ENCODE measurements at places on chromosomes 7 and 10. TPM values are rescaled to one million over a fixed set of nuclear protein-coding genes. Genes with fewer than 3 reads are reported as not detected.
A peak's percentile ranks its signal among the peaks of the same experiment; 100 is the strongest.

- H3K4me3 ChIP-seq = no peak overlapping the region
- no peaks in the 10 kb centered on the region for H3K36me3 ChIP-seq
- no peak for DNase-seq
- no peaks in the 10 kb centered on the region for H3K27me3 ChIP-seq
- H3K4me1 ChIP-seq = no peaks in the 10 kb centered on the region
Observed at GRCh38 chr10:6072215-6072934, 10.2 kb upstream of the IL2RA start.

DNA sequence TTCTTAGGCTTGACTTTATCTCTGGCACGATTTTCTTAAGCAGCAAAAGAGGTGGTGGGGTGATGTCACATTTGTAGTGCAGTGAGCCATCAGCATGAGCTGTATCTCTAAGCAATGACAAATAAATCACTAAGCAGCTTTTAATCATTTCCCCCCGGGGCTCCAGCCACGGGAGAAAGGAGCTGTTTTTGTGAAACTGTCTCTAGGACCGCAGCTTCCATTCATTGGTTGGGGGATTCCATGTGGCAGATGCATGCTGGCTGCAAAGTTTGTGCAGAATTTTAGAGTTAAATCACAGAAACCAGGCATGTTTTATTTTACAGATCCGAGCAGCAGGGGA is 464 bp downstream of the KIAA1217 start:
- H3K27ac ChIP-seq = peak overlapping the region; percentile 86
- H3K36me3 ChIP-seq = no peaks in the 10 kb centered on the region
- H3K4me3 ChIP-seq = peak overlapping the region; percentile 45

- no peak for DNase-seq
- no peak overlapping the region for H3K4me3 ChIP-seq
- H3K27me3 ChIP-seq = no peaks in the 10 kb centered on the region
- H3K4me1 ChIP-seq = no peaks in the 10 kb centered on the region
Observed at GRCh38 chr7:110129159-110129558, 961.8 kb upstream of the LRRN3 start.

- no peak overlapping the region for H3K27ac ChIP-seq
- DNase-seq = no peak
- no peaks in the 10 kb centered on the region for H3K27me3 ChIP-seq
- H3K4me1 ChIP-seq = no peaks in the 10 kb centered on the region
Observed at GRCh38 chr10:59098387-59098786, 78.1 kb upstream of the PHYHIPL start.

DNA sequence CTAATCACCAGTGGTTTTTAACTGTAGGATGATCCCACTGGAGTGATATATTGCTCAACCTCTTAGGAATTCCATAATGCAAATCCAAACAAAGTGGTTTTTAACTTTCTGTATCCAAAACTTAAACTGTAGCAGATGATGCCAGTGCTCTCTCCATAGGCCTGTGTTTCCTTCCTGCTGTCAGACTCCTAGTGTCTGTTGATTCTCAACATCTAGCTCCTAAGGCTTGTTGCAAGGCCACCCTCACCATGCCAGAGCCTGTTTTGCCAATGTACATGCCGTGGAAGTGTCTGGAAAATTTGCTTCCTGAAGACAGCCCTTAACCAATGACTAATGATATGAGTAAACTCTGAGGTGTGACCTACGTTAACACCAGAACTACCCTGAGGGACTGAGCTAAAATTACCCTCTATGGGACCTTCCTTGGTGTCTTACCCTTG is 39.3 kb downstream of the C1GALT1 start:
- H3K36me3 ChIP-seq = peaks cover 18% of the 10 kb centered on the region
- no peak for DNase-seq
- no peaks in the 10 kb centered on the region for H3K4me1 ChIP-seq
- no peaks in the 10 kb centered on the region for H3K27me3 ChIP-seq

- no peak overlapping the region for H3K4me3 ChIP-seq
- H3K4me1 ChIP-seq = no peaks in the 10 kb centered on the region
- peak; percentile 84 for DNase-seq
Observed at GRCh38 chr7:27520815-27521790, 141.6 kb downstream of the HIBADH start.

DNA sequence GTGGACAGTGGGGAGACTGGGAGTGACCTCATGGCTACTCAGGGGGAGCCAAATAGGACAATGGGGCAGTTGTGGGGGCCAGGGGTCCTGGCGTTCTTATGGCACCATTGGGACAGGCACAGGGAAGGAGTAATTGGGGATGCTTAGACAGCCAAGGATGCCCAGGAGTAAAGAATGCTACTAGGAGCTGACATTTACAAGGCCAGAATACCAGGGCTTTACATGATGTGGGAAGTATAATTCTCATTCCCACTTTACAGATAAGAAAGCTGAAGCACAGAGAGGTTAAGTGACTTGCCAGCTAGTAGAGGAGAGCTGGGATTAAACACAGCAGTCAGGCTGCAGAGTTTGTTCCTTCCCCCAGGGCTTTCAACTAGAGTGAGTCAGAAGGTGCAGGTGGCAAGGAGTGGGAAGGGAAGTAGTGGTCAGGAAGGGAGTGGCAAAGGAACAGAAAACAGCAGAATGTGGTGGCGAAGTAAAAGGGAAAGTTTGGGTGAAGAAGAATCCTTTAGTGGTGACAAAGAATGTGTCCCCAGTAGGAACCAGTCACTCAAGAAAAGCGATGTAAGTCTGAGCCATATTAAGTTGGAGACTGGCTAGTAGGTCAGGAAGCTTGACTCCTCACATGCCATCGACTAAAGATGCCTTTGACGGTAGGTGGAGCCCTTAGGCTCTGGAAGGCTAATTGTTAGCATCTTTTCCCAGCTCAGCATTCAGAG is 32.8 kb downstream of the CPVL start:
- no peak overlapping the region for H3K4me3 ChIP-seq
- H3K4me1 ChIP-seq = peaks cover 16% of the 10 kb centered on the region
- no peak overlapping the region for H3K27ac ChIP-seq
- H3K36me3 ChIP-seq = no peaks in the 10 kb centered on the region
- peaks cover 11% of the 10 kb centered on the region for H3K27me3 ChIP-seq

- no peaks in the 10 kb centered on the region for H3K4me1 ChIP-seq
- H3K27ac ChIP-seq = no peak overlapping the region
- no peak overlapping the region for H3K4me3 ChIP-seq
- no peak for DNase-seq
Observed at GRCh38 chr7:108384716-108385483, 71.3 kb downstream of the NRCAM start.

DNA sequence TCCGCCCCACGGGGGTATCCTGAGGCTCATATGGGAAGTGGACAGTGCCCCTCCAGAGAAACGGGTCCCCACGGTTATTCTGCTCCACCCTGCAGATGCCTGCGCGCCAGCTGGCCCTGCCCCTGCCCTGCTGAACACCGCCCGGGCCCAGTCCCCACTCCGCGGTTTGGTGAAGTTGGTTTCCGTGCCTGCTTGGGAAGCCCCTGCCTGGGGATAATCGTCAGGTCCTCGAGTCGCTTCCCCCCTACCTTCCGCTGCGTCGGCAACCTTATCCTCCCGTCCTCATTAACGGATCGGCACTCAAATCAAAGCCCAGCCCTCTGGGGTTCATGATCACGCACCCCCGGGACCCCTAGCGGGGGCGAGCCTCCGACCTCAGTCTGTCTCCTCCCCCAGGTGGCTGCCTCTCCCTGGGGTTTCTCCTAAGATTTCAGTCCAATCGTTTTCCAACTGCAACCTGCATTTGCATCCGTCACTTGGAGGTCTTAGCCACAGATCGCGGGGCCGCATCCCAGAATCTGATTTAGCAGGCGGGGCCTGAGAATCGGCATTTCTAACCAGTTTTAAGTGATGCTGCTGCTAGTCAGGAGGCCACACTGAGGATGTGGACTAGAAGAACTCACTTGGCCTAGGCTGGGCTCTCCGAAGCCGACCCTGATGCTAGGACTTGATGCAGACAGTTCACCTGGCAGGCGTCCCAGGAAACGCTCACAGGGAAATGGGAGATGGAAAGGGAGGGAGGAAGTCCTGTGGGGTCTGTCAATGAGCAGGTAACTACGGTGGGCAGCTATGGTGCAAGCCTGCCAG is 27.6 kb downstream of the WDR86 start:
- no peak for DNase-seq
- H3K27ac ChIP-seq = no peak overlapping the region
- H3K36me3 ChIP-seq = peaks cover 26% of the 10 kb centered on the region
- H3K27me3 ChIP-seq = no peaks in the 10 kb centered on the region
- H3K4me1 ChIP-seq = peaks cover 22% of the 10 kb centered on the region
- H3K4me3 ChIP-seq = peak overlapping the region; percentile 38

DNA sequence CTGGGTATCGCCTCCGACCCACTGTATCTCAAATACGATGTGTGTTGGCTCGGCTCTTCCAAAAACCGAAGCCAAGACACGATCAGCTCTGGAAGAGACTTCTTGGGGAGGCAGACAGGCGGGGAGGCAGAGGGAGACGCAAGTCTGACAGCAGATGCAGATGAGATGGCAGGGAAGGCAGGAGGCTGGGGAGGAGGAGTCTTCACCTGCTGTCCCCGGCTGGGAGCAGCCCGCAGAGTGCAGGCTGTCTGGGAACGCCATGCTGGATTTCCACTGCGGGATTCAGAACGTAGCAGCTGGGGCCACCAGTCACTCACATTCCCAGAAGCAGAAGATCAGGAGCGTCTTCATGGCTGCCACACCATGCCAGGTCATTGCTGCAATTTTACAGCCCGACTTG is 29.4 kb downstream of the CTBP2 start:
- no peak overlapping the region for H3K4me3 ChIP-seq
- H3K36me3 ChIP-seq = peaks cover 56% of the 10 kb centered on the region
- H3K27ac ChIP-seq = no peak overlapping the region
- peaks cover 64% of the 10 kb centered on the region for H3K4me1 ChIP-seq
- H3K27me3 ChIP-seq = no peaks in the 10 kb centered on the region

GRCh38 chr10:19935176-19935575 is 118.9 kb downstream of the PLXDC2 start:
- H3K27ac ChIP-seq = no peak overlapping the region
- H3K36me3 ChIP-seq = no peaks in the 10 kb centered on the region
- H3K4me1 ChIP-seq = peaks cover 14% of the 10 kb centered on the region
- H3K27me3 ChIP-seq = no peaks in the 10 kb centered on the region
- no peak for DNase-seq

DNA sequence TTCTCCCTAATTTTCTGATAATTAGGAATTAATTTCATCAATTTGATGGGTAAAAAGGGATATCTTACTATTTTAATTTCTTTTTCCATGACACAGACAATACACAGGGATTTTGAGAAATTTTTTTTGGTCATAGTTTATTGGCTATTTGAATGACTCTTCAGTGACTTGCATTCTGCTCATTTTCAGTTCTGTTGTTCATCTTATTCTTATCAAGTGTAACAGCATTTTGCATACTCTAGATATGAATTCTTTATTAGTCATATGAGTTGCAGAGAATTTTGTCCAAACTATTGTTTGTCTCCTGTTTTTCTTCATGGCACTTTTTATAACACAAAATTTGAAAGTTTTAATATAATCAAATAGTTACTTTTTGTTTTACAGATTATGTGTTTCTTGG is 41.7 kb downstream of the MKLN1 start:
- peaks cover 81% of the 10 kb centered on the region for H3K4me1 ChIP-seq
- H3K36me3 ChIP-seq = no peaks in the 10 kb centered on the region
- no peak overlapping the region for H3K27ac ChIP-seq
- no peaks in the 10 kb centered on the region for H3K27me3 ChIP-seq
- no peak overlapping the region for H3K4me3 ChIP-seq

- peaks cover 24% of the 10 kb centered on the region for H3K27me3 ChIP-seq
- DNase-seq = no peak
- peaks cover 13% of the 10 kb centered on the region for H3K4me1 ChIP-seq
- H3K27ac ChIP-seq = no peak within 1 kb of the TSS
- H3K4me3 ChIP-seq = peak within 1 kb of the TSS; percentile 43
Observed at GRCh38 chr10:25933653-25934608, at the start of gene MYO3A. MYO3A (plus strand) TSS chr10:25934229; CDS start chr10:25952111, 17,882 bp downstream.

CARD11 gene
- total RNA-seq = 9.7 TPM

IGFBP3 gene
- 218 TPM for total RNA-seq

TAS2R41 gene
- not detected for total RNA-seq

TAS2R3 gene
- 4.4 TPM for total RNA-seq

LIPM gene
- total RNA-seq = not detected

EPO gene
- not detected for total RNA-seq

PON1 gene
- total RNA-seq = not detected

AIFM2 gene
- total RNA-seq = 5.8 TPM

CCDC146 gene
- total RNA-seq = 23.2 TPM
